ENCODE measurements at places on chromosomes 7 and 10.

GRCh38 chr7:117074378-117074777 is 121.1 kb downstream of the ST7 start:
- no peak for DNase-seq

- no peak for DNase-seq
Measured at GRCh38 chr10:35822316-35822715, 180.2 kb upstream of the FZD8 start.

DNA sequence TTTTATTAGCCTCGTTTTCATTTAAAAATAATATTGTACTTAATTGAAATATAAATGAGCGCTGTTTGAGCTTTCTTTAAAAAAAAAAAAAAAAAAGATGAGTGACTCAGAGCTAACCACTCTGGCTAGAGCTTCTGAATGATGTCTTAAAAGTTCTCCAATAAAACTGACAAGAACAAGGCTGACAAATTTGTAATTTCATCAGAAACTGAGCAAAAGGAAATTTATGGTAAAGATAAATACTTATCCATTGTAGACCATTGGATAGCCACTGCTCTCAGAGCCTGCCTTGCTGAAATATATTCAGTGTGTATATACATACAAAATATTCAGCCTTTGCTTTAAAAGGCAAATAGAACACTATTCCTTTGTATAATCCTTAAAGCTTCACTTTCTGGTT is 91.2 kb upstream of the OIT3 start:
- no peak for DNase-seq

DNA sequence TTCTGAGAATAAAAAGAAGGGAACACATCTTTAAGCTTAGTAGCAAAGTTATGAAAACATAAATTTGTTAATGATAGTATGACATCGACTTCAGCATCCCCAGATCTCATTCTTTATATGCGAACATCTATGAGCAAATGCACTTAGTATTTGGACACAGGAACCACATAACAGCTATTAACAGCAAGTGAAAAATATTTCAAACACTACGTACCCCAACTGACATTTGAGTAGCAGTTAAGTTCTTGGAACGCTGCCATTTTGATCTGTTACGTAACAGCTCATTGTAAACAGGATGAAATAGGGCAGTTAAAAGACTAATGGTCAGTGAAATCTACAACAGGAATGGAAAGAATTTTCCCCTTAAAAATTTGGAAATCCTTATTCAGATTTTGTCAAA is 428.9 kb downstream of the TNS3 start:
- DNase-seq = no peak

Measured in stimulated activated CD4-positive, alpha-beta T cell treated with anti-CD3 and anti-CD28 coated beads, TNF-alpha, amount 100 ng/mL, for 1 hour (primary cell).